Activated naive CD8-positive, alpha-beta T cell treated with anti-CD3 and anti-CD28 coated beads, Interleukin-2, amount 10 ng/mL, durations not matched to agents 7 days and 5 days (primary cell): ENCODE measurements at places on chromosomes 5 and 9. TPM values are rescaled to one million over a fixed set of nuclear protein-coding genes. Genes with fewer than 3 reads are reported as not detected.

The GLRA1 gene
- not detected for total RNA-seq

DNA sequence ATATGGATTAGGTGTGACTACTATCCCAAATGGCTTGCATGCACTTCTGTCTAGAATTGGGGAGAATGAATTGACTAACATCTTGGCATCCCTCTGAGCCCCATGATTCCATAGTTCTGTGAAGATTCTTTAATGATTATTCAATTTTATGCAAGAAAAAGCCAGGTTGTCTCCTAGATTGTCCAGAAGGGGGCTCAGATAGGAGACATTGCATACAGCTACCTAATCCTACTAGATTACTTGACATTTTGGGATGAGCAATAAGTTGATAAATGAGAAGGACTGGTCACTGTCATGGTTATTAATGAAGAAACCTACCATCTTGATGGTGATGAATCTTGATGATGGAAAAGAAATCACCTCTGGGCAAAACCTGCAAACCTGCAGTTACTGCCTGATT lies 117.0 kb downstream of the CARTPT start:
- H3K36me3 ChIP-seq: no peaks in the 10 kb centered on the region
- no peak overlapping the region for H3K27ac ChIP-seq
- DNase-seq: no peak

DNA sequence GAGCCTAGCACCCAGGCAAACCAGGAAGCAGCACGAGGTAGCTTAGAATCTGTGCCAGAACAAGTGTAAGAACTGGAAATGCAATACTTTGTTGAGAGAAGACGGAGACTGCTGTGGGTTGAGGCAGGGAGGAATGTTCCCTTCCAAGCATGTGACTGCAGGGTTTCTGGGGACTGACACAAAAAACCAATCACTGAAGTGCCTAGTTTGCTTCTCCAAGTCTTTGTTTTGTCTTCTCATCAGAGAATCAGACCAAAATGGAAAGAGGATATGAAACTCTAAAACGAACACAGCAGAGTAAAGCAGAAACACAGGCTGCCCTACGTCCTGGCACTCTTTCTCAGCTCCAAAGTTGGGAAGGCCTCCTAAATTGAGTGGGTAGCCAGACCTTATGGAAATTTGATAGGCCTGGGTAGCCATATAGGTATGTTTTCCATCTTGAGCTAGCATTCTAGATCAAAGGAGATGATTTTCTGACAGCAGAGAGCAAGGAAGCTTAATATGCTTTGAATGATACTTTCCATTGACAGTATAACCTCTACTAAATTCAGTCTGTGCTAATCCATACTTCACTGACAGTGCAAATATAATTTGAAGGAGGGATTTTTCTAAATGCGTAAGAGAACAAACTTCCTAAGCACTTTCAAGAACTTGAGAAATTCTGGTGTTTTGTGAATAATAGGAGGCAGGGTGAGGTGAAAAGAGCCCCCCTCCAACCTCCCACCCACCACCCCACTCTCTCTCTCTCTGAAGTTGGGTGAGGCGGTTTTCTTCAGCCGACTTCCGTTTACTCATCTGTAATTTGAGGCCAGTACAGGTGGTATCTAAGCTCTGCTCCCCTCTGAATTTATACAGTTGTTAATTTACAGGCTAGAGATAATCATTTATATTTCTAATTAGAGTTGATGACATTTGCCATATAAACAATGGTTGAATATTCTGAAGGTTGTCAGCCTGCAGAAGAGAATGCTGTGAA lies 5.5 kb downstream of the ADRB2 start:
- no peak for DNase-seq
- no peak overlapping the region for H3K27ac ChIP-seq
- peaks cover 34% of the 10 kb centered on the region for H3K4me1 ChIP-seq
- peaks cover 56% of the 10 kb centered on the region for H3K27me3 ChIP-seq
- H3K36me3 ChIP-seq: no peaks in the 10 kb centered on the region

DNA sequence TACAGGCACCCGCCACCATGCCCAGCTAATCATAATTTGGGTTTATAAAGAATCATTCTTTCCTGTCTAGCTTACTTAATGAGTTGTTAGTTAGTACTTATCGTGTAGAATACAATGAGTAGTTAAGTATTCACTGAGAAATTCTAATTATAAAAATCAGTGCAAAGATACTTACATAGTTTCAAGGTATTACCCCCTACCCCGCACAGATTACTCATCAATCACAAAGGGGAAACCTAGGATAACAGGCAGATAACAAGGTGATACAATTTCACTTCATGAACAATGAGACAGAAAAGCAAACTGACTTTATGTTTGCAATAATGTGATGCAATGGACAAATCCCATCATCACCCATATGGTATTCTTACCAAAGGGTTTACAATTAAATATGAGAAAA lies 109.6 kb downstream of the FAM174A start:
- no peak overlapping the region for H3K27ac ChIP-seq
- DNase-seq: no peak
- H3K27me3 ChIP-seq: no peaks in the 10 kb centered on the region
- no peaks in the 10 kb centered on the region for H3K36me3 ChIP-seq
- no peak overlapping the region for H3K4me3 ChIP-seq
- peaks cover 6% of the 10 kb centered on the region for H3K4me1 ChIP-seq

GRCh38 chr9:137452761-137453642 lies 6.1 kb downstream of the NSMF start:
- H3K27me3 ChIP-seq: no peaks in the 10 kb centered on the region
- no peak overlapping the region for H3K27ac ChIP-seq
- H3K4me3 ChIP-seq: no peak overlapping the region
